Activated naive CD4-positive, alpha-beta T cell treated with anti-CD3 and anti-CD28 coated beads, Interleukin-2, amount 10 ng/mL, durations not matched to agents 7 days and 5 days (primary cell): ENCODE measurements at places on chromosomes 7 and 10.

GRCh38 chr10:25245165-25245564 is 70.4 kb downstream of the GPR158 start:
- H3K27ac ChIP-seq, result no peak overlapping the region
- H3K27me3 ChIP-seq, result peaks cover 4% of the 10 kb centered on the region
- no peak overlapping the region for H3K4me3 ChIP-seq
- no peak for DNase-seq
- no peaks in the 10 kb centered on the region for H3K36me3 ChIP-seq

DNA sequence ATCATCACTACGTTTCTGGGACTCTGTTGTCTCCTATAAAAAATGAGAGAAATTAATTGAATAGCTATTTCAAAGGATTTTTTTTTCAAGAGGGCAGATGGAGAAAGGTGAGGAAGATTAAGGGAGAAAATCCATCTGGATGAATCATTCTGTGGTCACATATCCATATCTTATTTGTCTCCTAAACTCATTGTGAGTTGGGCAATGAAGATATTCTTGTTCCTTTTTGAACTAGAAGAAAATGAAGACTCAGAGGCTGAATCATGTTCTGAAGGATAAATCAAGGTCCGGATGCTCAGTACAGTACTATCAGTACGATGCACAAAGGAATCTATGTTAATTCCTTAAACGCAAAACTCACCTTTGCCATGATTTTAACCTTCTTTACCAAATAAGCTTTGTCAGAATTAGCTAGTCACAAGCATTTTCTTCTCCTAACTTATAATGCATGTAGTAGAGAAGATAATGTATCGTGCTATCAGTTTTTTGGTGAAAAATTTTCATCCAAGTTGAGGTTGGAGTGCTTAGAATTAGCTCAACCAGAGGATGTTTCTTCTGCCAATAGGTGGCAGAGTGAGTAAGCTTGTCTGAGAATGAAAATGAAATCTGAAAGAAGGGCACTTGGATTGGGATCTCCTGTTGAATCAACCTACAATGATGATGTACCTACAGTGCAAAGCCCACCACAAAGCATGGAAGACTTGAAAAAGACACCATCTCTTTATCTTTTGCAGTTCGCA is 446.9 kb downstream of the KIF20B start:
- no peaks in the 10 kb centered on the region for H3K27me3 ChIP-seq
- no peak for DNase-seq
- no peaks in the 10 kb centered on the region for H3K36me3 ChIP-seq
- H3K4me3 ChIP-seq, result no peak overlapping the region
- no peaks in the 10 kb centered on the region for H3K4me1 ChIP-seq

DNA sequence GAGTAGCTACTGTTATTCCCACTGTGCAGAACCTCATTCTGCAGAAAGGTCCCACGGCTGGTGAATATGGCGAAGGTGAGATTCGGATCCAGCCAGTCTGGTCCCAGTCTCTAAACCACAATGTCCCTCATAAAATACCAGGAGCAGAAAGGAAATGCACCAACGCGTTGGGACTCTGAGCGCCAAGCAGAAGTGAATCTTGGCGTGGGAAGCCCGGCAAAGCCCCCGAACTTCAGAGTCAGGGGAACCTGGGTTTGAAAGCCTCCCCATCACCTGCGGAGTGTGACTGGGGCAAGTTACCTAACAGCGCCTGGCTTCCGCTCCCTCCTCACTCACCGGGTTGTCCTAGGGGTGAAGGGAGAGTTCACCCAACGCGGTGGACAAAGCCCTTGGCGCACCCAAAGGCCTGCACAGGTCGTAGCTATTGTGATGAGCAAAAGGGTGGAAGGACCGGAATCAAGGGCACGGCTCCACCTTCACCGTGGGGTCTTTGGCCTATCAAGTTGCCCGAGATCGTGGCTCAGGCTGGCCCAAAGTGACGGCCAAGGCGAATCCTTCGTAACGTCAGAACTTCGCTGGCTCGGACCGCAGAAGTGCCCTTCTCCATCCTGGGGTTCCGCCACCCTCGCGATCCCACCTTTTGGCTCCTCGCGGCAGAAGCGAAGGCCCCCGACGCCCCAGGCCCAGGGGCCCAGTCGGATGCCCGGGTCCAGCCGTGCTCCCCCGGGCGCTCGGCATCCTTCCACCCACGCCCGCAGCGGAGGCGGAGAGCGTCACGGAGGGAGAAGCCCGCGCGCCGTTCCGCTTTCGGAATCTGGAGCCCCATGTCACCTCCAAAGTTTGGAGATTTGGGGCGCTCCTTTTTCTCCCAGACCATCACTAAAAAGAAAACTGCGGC is 811 bp downstream of the RGS10 start:
- peak overlapping the region; percentile 89 for H3K4me3 ChIP-seq
- peaks cover 57% of the 10 kb centered on the region for H3K4me1 ChIP-seq
- peak; percentile 72 for DNase-seq
- H3K27ac ChIP-seq, result peak overlapping the region; percentile 79
- peaks cover 18% of the 10 kb centered on the region for H3K36me3 ChIP-seq

DNA sequence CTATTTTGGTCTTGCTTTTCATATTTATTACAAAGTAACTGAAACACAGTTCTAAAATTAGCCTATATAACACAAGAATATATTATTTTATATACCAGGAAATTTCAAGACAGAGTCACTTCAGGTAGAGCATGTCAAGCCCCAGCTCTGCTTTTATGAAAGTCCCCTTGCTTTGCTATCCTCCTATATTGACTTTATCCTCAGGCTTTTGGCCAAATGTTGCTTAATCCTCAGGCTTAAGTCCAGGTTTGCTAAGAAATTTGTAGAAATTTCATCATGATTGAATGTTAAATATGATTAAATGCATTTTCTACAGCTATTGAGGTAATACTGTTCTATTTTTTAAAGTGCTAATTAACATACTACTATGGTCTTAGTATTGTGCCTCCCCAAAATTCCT is 227.6 kb downstream of the FZD1 start:
- no peak overlapping the region for H3K4me3 ChIP-seq
- H3K27ac ChIP-seq, result no peak overlapping the region
- H3K36me3 ChIP-seq, result no peaks in the 10 kb centered on the region

DNA sequence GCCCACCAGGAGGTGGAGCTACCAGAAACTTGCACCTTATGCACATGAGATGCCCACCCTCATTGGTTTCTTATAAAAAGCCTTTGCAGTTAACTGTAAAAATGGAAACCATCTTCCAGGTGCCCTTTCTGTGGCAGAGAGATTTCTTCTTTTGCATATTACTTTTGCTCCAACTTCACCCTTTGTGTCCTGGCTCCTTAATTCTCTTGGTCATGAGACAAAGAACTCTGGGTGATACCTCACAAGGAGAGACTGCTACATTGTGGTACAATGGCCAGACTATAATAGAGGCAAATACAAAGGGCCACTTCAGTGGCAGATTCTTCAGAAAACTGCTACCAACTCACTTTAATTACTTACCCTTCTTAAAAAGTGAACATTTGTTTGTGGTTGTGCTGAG is 76.4 kb upstream of the PTER start:
- no peak for DNase-seq
- H3K27me3 ChIP-seq, result no peaks in the 10 kb centered on the region
- H3K27ac ChIP-seq, result no peak overlapping the region
- no peaks in the 10 kb centered on the region for H3K4me1 ChIP-seq
- no peaks in the 10 kb centered on the region for H3K36me3 ChIP-seq
- H3K4me3 ChIP-seq, result no peak overlapping the region

- no peak for DNase-seq
- H3K4me3 ChIP-seq, result no peak overlapping the region
- no peaks in the 10 kb centered on the region for H3K27me3 ChIP-seq
- no peaks in the 10 kb centered on the region for H3K36me3 ChIP-seq
- no peaks in the 10 kb centered on the region for H3K4me1 ChIP-seq
- no peak overlapping the region for H3K27ac ChIP-seq
Observed at GRCh38 chr7:117302396-117302795, 20.5 kb downstream of the WNT2 start.

GRCh38 chr10:28788252-28788651 is 110.9 kb downstream of the BAMBI start:
- no peak overlapping the region for H3K27ac ChIP-seq
- no peak for DNase-seq
- H3K4me1 ChIP-seq, result no peaks in the 10 kb centered on the region
- H3K36me3 ChIP-seq, result no peaks in the 10 kb centered on the region
- no peak overlapping the region for H3K4me3 ChIP-seq
- no peaks in the 10 kb centered on the region for H3K27me3 ChIP-seq

- no peak for DNase-seq
- peaks cover 9% of the 10 kb centered on the region for H3K27me3 ChIP-seq
- H3K4me3 ChIP-seq, result no peak overlapping the region
- H3K4me1 ChIP-seq, result no peaks in the 10 kb centered on the region
Observed at GRCh38 chr10:14309593-14309992, 21.1 kb downstream of the FRMD4A start.

GRCh38 chr10:96666741-96667140 is 53.6 kb downstream of the PIK3AP1 start:
- H3K27me3 ChIP-seq, result peaks cover under 1% of the 10 kb centered on the region
- H3K4me1 ChIP-seq, result no peaks in the 10 kb centered on the region
- DNase-seq, result no peak
- no peaks in the 10 kb centered on the region for H3K36me3 ChIP-seq
- no peak overlapping the region for H3K27ac ChIP-seq
- H3K4me3 ChIP-seq, result no peak overlapping the region
